Stimulated activated CD8-positive, alpha-beta memory T cell treated with anti-CD3 and anti-CD28 coated beads, Interleukin-15, amount 100 ng/mL, for 4 hours (primary cell): ENCODE measurements at places on chromosomes 11 and 22.

GRCh38 chr11:130625578-130626306 is 177.3 kb downstream of the ADAMTS15 start:
- DNase-seq = no peak

DNA sequence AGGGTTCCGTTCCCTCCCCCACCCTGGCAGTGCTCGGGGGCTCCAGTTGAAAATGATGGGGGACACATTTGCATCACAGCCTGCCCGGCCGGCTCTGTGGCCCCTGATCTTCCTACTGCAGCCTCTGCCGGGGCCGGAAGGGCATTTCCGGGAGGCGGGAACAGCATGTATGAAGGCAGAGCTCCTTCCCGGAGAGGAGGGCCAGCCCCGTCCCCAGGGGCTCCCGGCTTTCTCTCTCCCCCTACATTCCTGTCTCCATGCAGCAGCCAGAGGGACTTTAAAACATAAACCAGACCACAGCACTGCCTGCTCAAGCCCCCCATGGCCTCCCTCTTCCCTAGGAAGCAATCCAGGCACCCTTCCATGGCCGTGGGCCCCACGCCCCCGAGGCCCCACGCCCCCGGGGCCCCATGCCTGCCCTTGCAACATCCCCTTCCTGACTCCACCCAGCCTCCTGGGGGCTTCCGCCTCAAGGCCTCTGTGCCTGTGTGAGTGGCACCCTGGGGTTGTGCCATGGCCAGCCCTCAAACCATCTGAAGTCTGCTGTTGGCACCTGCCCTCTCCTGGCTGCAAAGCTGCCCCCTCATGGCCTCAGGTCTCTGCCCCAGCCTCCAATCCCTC is 73.1 kb downstream of the CDKN1C start:
- no peak for DNase-seq

GRCh38 chr11:10298342-10298741 is 4.3 kb upstream of the SBF2 start:
- no peak for DNase-seq

- no peak for DNase-seq
Observed at GRCh38 chr11:64291752-64292459, 804 bp downstream of the KCNK4 start.

GRCh38 chr11:86926975-86927374 is 28.2 kb downstream of the FZD4 start:
- DNase-seq = no peak
